ENCODE measurements at places on chromosomes 5 and 9. TPM values are rescaled to one million over a fixed set of nuclear protein-coding genes. Genes with fewer than 3 reads are reported as not detected.

Gene SLC36A2
- not detected for total RNA-seq

Gene PALM2AKAP2
- total RNA-seq: 2.5 TPM

Gene PTGDS
- 7.4 TPM for total RNA-seq

Gene UBE2R2
- 43.9 TPM for total RNA-seq

Gene C5orf52
- not detected for total RNA-seq

Gene TLR4
- total RNA-seq: 10.1 TPM

Gene ARHGEF39
- total RNA-seq: 0.52 TPM

DNA sequence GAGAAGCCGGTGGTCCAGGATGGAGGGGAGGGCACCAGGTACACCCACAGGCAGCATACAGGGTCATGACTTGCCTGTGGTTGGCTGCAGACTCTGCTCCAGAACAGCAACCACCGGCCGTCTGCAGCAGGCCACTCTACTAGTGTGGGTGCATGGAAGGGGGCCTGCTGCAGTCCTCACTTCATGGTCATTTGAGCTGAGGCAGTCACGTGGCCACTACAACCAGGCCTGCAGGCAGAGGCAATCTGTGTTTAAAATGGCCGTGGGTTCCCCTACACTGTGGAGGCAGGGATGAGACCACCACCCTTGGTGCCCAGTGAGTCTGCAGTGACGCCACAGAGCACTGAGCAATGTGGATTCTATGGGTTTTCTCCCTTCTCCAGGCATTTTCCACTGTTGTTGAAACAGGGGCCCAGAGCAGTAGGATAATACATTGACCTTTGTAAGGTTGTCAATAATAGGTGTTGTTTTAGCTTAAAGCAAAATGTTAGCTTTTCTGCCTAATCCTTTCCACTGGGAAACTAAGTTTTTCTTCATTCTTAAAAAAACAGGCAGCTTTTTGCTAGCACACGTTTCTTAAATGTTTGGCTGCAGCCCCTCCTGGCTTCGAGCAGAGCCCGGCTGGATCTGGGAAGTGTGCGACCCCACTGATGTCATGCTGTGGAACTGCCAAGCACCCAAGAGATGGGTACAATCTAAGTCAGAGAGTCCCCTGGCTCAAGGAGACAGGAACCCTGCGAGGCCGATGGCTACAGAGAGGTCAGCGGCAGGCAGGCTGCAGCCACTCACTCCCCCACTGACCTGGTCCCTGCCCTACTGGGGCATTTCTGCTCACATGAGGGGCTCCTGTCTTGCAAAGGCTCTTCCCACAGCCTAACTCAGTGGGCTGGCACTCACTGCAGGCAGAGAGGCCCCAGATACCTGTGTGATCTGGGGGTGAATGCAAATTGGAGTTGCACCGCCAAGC is 21.2 kb downstream of the GADD45G start:
- no peak for ATAC-seq

DNA sequence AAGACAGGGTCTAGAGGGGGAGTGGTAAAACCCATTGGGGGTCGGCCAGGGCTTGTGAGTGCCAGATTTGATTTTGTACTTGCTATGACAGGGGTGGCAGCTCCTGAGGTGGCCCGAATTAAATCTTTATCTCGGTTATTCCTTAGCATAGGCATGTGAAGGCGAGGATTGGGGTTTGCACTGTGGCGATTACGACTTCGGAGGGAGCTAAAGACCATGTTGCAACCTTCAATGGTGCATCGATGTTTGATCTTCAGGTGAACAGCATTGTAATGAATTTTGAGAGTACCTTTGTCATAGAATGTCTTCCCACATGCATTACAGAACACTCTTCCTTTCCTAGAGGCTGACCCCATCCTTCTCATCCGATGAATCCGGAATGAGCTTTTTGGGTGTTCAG is 433.9 kb downstream of the BNC2 start:
- no peak for ATAC-seq

- no peak for ATAC-seq
These were observed 4.6 kb downstream of the PTAR1 start for GRCh38 chr9:69755205-69755604.

DNA sequence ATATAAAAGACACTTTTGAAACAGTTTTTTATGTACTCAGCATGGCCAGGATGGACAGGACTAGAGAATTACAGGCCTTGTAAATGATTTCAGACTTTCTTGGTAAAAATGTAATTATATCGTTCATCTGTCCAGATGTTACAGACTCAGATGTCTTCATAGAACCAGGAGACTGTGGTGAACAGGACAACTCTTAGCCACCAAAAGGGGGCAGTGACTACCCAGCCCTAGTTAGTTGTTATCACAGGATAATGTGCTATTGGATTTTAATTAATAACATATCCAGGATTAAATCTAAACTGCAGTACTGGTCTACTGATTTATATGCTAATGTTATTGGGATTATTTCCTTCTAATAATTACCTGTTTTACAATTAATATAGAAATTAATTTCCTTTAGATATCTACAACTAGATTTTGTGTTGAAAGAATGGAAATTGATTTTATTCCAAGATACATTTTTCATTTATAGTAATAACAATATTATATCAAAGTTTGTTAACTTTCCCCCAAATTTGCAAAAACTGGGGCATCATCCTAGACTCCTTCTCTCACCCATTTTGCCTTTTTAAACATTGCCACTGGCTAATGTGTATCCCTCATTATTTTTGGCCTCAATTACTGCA is 99.4 kb downstream of the MTREX start:
- ATAC-seq: no peak

DNA sequence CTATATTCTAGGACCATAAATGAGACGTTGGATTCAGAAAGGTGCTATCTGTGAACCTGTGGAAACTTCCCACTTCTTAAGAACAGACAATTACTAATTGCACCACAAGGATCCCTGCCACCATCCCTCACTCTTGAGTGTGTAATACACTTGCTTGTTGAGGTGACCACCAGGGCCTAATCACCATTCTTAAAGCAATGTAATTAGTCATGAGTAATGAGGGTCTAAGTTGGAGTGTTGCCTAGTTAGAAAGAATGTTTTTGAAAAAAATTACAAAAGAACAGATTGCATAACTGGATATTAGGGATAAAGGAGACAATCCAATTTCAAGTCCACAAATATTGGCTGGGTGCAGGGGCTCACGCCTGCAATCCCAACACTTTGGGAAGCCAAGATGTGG is 56.9 kb upstream of the TRIO start:
- ATAC-seq: no peak

GRCh38 chr5:64507264-64507605 is 1.4 kb downstream of the RGS7BP start:
- ATAC-seq: no peak

GRCh38 chr5:50856401-50857119 is 190.1 kb downstream of the PARP8 start:
- no peak for ATAC-seq

DNA sequence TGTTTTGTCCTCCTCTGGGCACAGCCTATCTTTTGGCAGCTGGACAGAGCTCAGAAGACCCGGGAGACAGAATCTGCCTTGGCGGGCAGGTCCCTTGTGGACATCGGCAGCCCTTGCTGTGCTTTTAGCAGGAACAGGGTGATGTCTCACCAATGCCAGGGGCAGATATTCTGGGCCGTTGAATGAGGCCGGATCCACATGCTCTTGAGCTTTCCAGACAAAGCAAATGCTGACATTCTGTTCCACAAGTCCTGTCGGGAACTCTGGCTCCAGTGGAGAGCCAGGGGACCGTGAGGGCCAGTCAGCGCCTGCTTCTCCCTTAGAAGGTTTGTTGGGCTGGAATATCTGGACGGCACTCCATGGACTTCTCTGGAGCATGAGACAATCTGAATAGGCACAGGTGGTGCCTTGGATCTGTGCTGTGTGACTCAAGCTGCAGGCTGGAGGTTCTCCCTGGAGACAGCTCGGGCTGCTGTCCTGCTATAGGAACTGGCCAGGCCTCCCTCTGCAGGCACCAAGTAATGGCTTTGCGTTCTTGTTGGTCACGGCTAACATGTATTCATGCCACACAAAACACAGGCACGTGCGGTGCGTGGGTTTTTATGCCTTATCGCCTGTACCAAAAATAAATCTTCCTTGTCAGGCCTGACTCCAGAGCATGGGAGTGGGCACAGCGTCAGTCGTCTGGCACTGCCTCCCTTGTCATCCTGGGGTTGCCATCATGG is 80.3 kb downstream of the GADD45G start:
- peak; percentile 26 for ATAC-seq

DNA sequence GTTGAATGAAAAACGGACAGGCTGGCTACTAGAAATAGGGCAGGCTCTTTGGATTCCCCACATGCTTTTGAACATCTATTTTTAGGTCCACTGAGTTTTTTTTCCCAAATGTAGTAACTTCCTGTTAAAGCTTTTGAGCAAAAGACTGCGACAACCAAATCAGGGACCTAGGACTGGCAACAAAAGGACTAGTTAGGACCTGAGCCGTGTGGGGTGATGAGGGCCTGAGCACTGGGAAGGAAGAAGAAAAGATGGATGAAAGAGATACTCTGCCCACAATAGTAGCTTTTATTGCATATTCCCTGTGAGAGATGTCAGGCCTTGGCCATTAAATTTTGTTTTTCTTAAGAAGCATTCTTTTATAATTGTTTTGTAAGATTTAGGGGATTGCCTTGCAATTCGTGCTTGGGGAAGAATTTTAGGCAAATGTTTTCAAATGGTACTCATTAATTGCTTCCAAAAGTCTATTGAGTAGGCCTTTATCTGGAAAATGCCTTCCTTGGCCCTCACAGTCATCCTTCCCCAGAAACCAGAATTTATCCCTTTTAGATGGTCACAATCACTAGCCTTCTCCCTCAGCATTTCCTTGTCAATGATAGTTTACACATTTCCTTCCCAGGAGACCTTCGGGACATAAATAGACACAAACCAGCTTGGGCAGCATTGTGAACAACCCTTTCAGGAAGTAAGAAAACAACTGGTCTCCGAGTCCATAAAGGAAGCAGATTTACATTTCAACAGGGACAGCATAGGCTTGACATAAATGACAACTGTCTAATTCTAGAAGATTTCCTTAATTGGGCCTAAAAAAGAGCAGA is 166.5 kb downstream of the RMI1 start:
- no peak for ATAC-seq

DNA sequence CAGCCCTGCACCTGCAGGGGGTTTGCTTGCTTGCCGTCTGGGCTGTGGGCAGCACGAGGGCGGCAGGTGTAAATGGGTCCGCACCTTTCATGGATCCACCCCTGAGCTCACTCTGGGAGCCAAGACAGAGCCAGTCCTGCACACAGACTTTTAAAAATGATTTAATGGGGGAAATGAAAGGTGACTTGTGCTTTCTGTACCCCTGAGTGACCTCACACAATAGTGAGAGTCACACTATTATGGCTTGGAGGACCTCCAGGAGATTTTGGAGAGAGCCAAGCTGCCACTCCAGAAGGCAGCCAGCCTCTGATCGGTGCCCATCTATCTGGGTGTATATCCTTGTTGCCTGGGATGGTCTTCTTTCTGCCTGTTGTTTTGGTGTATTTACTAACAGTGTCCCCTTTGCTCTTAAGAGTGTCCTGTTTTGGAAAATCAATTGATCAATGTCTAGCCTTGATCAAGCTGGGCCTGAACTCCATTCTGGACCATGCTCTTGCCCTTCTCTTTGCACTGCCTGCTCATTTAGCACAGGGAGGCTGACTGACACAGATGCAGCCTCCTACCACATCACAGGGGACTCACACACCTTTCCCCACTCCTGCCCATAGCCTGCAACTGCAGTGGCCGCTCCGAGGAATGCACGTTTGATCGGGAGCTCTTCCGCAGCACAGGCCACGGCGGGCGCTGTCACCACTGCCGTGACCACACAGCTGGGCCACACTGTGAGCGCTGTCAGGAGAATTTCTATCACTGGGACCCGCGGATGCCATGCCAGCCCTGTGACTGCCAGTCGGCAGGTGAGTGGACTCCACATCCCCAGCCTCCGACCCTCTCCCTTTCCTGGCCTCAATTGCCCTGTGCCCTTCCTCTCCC is 29.5 kb downstream of the LAMC3 start:
- ATAC-seq: no peak

DNA sequence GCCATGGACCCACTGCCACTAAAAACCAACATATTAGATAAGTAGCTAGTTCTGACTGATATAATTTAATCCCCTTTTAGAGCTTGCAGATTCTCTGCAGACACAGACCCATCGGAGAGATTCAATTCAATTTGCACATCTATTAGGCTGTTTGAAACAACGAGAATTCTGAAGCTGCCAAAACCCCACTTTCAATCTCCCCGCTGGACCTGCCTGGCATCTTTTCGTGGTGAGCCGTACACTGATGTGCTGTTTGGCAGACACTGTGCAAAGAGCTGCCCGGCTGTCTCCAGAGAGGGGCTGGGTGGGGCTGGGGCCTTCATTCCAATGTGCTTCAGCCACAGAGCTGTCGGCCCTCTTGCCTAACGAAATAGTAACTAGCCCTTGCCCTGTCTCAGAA is 42.1 kb upstream of the FAM240B start:
- no peak for ATAC-seq

DNA sequence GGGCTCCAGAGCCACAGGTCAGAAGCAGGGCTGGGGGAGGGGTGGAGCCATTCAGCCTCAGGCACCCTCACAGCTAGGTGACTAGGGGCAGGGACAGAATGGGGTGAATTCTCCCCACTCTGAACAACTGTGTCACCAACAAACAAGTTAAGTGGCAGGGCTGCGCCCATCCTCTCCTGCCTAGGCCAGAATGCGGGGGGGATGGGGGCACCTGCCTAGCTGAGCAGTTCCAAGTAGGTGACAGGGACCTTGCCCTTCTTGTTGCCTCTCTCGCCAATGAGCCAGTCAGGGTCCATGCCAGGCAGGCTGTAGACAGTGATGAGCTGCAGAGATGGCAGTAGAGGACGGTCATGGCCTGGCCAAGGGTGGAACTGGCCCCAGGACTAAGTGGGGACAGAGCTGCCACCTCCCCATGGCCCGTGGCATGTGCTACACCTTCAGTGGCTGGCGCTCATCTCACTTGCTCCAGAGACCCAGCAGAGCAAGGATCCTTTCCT is 19.6 kb downstream of the SH3GLB2 start:
- ATAC-seq: no peak
